ENCODE measurements at places on chromosomes 11 and 22.
A peak's percentile ranks its signal among the peaks of the same experiment; 100 is the strongest.

DNA sequence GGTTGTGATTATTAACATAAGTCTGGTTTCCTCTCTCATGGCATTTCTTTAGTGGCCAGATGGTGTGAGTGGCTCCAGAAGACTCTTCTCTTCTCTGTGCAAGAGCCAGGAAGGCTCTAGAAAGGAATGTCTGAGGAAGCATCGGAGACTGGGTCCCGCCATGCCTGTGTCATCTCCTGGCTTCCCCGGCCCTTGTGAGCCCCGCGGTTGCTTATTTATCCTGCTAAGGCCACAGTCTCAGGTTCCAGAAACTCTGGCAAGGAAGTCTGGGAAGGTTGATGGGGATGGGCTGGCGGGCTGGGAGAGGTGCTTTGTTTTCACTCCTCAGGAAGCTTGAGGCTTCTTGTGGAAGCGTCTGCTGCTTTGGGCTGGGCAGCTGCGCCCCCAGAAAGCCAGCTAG is 18.9 kb downstream of the BCR start:
- no peak for DNase-seq

GRCh38 chr11:27216270-27217149 is 146.5 kb downstream of the CCDC34 start:
- no peak for DNase-seq

DNA sequence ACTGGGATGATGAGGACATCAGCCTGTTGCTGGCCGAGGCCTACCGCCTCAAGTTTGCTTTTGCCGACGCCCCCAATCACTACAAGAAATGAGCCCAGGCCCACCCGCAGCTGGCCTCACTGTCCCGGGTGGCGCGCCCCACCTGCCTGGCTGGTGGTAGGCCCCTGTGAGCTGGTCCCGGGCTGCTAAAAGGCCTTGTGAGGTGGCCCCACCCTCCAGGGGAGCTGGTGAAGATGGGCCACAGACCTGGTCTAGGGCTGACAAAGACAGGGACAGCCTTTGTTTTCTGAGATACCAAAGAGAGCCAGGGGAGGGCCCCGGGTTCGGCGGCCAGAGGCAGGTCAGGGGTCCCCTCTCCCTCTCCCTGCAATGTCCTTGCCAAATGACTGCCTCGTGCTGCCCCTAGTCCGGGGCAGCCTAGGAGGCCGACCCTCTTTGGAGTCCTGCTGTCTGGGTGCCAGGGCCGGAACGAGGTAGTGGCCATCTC is 411.1 kb downstream of the TBC1D22A start:
- no peak for DNase-seq

DNA sequence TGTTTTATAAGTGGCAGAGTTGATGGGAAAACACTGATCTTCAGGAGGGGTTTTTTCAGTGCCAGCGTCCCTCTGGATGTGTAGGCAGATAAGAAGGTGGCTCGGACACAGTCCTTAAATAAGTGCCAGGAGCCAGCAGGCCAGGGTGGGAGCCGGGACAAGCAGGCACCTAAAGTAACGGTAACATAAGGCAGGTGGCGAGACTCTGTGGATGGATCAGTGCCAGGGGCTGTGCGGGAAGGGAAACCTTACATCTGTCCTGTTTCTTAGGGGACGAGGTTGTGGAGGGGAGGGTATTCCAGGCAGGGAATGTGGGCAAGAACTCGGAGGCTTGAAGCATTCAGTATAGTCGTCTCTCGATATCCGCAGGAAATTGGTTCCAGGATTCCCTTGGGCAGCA is 15.9 kb downstream of the BCR start:
- no peak for DNase-seq

DNA sequence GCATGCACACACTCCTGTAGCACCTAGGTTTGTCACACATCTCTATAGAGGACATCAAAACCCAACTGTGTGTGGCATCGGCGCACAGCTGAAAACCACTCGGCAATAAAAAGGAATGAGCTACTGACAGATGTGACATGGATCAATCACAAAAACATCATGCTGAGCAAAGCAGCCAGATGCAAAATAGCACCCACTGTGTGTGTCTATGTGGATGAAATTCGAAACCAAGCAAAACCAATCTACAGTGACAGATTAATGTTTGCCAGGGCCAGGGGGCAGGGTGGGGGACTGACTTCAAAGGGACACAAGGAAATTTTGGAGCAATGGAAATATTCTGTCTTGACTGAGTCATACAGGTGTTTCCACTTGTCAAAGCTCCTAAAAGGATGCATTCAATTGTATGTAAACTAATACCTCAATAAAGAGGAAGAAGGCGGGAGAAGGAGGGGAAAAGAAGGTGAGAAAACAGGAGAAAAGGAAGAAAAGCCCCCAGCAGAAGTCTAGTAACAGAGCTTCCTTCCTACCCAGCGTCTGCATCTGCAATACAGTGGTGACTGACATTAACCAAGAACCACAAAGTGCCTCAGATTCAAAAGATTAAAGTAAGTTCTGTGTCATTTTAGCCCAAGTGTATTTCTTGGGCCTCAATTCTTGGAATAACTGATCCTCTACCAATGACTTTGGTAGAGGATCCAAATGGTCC is 49.8 kb downstream of the PACSIN2 start:
- DNase-seq: peak; percentile 64

- no peak for DNase-seq
Observed at GRCh38 chr11:127130321-127130720, 129.8 kb upstream of the KIRREL3 start.

DNA sequence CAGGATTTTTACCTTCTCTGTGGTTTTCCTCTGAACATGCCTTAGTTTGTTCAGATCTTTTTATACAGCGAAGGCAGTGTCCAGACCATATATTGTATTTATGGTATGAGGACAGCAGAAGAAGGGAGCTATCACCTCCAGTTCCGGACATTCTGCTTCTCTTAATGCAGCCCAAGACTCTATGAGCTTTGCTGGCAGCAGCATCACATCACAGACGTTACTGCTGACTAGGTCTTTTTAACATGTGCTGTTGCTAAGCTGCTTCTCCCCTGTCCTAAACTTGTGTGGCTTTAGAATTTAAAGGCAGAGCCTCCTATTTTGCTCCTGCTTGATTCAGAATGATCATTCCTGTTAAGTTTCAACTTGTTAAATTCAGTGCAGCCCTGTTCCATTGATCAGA is 13.4 kb downstream of the MICAL2 start:
- no peak for DNase-seq

DNA sequence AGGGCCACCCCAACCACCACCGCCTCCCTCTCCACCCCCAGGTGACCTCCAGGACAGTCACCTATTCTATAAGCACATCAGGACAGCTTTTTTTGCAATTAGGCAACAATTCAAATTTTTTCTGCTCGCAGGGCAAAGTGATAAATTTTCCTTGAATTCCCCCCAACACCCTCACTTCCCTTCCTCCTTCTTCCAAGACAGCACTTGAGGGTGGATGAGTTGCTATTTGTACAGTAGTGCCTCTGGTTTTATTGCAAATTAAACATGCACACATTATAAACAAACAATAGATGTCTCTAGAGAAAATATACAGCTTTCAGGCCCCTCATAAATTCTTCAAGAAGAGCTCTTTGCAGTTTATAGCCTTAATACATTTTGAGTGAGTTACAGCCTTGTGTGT is 80.9 kb upstream of the USP47 start:
- no peak for DNase-seq

DNA sequence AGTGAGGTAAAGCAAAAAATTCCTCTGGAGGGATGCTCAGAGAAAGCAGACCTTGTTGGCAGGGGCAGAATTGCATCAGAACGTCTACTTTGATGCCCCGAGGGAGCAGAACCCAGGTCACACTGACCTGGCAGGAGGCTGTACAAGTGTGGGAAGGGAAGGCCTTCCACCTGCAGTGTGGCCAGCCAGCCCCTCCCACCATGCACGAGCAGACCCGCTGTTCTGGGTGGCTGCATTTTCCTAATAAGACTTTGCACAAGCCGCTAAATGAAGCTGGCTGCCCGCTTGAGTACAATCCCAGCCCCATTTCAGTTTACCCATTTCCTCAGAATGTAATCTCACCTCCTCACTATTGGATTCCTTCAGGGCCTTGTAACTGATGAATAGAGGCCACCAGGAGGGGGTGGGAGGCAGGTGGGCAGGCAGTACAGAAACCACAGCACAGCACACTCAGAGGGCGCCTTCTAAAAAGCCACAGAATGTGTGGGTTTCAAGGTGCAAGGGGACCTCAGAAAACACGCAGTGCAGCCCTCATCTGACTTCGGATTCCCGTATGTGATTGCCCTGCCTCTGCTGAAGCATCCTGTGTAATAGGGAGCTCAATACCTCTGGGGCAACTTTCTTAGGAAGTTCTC is 316.6 kb downstream of the OPCML start:
- DNase-seq: no peak

All from activated CD8-positive, alpha-beta memory T cell treated with anti-CD3 and anti-CD28 coated beads for 24 hours (primary cell).